Ureter (tissue), 1 donor: ENCODE measurements at places on chromosomes 16 and 17.

DNA sequence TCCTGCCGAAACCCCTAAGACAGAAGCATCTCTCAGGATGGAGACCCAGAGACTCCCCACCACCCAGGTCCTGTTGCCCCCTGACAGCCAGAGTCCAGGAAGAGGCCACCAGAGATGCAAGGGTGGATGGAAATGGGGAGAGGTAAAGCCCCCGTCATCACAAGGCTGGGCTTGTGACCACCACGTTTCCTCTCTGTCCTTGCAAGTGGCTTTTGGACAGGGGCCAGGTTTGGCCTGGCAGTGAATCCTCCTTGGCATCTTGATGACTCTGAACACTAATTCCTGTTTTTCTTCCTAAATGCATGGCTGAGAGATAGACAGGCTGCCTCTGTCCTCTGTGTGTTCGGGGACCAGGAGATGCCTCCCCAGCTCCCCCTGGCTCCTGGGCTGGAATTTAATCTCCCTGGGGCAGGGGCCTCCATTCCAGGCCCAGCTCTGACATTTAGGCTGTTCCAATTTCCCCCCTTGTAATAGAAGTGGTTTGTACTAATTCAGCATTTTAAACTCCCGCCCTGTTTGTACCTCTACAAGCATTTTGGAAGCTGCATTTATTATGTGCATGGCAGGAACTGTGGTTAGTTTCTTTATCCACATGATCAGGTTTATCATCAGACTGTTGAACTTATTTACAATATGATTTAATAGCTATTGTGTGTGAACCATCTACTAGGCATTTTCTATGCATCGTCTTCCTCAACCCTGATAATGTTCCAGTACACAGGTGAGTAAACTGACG is 116.1 kb upstream of the IRX6 start:
- no peak for DNase-seq

- DNase-seq: no peak
Observed at GRCh38 chr17:68693896-68694295, 92.7 kb upstream of the FAM20A start.

GRCh38 chr16:86844695-86845094 is 266.3 kb downstream of the FOXL1 start:
- no peak for DNase-seq

DNA sequence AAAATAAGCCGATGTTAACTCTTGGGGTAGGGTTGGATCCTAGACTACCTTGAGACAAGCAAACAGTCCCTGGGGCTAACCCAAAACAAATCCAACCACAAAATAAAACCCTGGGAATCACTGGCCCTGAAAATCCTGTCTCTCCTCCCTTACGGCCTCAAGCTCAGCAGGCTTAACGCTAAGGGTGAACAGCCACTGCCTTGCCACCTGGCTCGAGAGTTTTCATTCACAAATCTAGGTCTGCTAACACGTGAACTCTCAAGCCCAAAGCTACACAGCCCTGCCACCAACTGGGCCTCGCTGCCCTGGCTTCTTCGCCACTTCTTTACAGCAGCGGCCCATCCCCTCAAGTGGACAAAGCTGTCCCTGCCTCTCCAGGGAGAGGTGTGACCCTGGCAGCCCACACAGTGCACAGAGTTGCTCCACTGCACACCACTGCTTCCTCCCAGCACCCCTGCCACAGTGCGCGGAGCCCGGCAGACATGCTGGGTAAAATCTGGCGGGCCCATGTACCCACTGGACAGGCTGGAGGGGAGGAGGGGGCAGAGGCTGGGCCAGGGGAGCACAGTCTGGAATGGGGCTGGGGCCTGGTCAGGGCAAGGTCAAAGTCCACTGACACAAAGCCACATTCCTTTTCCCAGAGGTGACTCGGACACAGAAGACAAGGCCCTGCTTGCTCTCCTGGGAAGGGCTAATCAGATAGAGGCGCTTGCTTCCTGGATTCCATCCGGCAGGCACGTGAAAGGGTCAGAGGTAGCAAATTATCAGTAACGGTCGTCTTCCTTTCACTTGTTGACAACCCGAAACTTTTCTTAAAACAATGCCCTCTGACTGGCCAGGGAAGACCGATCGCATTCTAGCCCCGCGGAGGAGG is 996 bp downstream of the PCYT2 start:
- DNase-seq: no peak

DNA sequence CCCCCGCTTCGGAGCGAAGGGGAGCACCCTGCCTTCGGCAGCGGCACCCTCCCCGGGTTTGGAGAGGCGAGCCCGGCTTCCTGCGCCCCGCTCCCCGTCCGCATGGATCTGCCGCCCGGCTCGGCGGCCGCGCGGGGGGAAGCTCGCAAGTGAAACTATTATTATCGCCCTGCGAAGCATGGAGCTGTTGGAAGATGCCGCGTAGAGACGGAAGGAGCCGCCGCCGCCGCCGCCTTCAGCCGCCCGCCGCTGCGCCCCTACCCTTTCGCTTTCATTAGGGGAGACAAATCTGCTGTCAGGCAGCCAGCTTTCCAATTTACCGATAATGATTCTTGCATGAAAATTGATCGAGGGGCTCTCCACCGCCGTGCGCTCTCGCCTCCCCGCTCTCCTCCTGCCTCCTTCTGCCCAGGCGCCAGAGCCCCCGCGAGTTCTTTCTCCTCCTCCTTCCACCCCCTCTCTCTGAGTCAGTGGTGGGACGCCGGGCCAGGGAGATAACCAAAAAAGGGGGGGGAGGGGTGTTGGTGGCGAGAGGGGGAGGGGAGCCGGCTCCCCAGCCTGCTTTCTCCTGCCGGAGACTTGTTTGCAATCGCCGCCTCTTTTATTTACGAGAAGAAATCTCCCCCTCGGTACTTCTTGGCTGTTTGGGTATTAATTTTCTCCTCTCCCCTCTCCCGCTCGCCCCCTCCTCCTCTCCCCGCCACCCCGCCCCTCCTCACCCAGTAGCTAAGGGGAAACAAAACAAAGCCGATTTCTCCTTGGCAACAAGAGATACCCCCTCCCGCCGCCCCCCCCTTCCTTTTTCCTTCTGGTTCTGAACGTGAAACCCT is 58.0 kb upstream of the GSE1 start:
- DNase-seq: peak; percentile 75

DNA sequence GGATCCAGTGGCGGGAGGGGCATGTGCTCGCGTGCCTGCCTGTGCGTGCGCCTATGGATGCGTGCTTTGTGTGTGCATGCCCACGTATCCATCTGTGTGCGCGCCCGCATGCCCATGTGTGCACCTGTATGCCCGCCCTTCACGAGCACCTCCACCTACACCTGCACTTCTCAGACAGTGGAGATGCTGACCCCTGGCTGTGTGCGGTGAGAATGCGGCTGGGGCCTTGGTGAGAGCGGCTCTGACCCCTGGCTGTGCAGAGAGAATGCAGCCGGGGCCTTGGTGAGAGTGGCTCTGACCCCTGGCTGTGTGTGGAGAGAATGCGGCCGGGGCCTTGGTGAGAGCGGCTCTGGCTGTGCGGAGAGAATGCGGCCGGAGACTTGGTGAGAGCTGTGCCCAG is 33.9 kb downstream of the AXIN1 start:
- no peak for DNase-seq

- DNase-seq: no peak
Observed at GRCh38 chr16:49158029-49158642, 123.5 kb downstream of the CBLN1 start.

- DNase-seq: no peak
Observed at GRCh38 chr16:49650603-49651002, 205.3 kb downstream of the ZNF423 start.

DNA sequence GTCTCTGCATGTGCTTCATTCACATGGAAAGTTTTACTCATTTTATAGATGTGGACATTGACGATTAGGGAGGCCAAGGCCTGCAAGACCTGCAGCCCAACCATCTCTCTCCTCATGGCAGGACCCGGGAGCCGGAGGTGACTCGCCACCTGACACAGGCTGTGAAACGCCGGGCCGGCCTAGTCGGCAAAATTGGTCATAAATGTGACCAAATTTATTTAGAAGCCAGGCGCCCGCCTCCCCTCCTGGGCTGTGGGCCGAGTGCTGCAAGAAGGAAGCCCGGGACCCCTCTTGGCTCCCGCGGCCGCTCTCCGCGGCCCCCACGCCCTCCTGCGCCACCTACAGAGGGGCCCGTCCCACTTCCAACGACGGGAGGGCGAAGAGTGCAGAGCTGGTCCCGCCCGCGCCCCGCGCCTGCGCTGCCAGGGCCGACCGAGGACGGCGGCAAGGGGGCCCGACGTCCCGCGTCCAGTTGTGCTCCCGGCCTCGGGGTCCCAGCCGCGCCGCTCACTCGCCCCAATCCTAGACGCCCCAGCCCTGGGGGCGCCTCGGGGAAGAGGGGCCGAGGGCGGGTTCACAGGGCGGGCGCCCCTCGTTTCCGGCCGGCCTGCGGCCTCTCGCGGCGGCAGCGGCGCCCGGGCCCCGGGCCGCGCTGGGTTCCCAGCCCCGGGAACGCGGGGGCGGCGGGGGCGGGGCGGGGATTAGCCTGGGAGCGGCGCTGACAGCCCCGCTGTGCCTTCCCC is 47.5 kb downstream of the WNT3 start:
- no peak for DNase-seq

GRCh38 chr16:85519540-85520231 is 93.4 kb upstream of the GSE1 start:
- DNase-seq: no peak

DNA sequence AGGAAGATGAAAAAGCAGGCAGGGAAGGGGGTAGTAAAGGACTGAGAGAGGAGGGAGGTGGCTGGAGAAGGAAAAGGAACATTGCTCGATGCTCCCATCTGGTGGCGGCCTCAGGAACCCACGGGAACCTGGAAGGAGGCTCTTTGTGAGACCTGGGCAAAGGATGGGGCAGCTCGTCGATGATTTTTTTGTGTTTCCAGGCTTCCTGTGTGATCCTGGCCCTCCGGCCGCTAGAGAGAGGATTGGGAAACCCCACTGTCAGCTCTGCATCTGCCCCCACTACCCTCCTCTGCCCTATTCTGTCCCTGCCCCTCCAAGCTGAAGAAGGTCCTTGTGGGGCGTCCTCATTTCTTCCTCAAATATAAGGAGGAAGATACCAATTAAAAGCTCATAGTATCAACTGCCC is 6.6 kb downstream of the WFIKKN2 start:
- DNase-seq: peak; percentile 80

GRCh38 chr16:11780991-11781680 is 15.9 kb downstream of the ZC3H7A start:
- no peak for DNase-seq

DNA sequence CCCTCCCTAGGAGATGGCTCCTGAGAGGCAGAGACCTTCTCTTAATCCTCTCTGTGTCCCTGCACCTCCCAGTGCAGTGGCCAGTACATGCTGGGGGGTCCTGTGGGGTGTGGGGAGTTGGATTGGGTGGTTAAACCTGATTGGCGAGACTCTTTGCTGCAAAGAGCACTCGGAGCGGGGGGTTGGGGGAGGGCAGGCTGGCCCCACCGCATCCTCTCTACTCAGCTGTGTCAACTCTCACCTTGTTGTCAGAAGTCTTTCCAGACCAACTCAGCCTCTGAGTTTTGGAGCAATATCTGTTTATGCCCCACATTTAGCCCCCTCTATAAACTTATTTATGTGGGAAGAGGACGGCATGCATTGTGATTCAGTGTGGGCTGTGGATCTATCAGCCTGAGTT is 40.0 kb downstream of the SMARCE1 start:
- DNase-seq: no peak

DNA sequence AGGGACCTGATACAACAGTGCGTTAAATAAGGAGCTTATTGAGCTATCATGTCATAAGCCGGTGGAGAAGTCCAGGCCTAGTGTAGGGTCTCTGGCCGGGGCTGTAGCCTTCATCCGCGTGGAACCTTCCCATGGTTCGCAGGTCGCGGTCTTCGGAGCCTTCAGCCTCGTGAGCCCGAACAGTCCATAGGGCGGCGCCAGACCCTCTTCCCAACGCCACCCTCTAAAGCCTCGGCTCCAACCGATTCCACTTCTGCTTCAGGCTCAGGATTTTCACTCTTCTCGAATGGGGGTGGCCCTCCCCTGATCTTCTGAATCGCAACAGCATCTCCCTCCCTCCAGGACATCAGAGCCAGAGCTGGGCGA is 10.3 kb upstream of the BRCA1 start:
- no peak for DNase-seq

DNA sequence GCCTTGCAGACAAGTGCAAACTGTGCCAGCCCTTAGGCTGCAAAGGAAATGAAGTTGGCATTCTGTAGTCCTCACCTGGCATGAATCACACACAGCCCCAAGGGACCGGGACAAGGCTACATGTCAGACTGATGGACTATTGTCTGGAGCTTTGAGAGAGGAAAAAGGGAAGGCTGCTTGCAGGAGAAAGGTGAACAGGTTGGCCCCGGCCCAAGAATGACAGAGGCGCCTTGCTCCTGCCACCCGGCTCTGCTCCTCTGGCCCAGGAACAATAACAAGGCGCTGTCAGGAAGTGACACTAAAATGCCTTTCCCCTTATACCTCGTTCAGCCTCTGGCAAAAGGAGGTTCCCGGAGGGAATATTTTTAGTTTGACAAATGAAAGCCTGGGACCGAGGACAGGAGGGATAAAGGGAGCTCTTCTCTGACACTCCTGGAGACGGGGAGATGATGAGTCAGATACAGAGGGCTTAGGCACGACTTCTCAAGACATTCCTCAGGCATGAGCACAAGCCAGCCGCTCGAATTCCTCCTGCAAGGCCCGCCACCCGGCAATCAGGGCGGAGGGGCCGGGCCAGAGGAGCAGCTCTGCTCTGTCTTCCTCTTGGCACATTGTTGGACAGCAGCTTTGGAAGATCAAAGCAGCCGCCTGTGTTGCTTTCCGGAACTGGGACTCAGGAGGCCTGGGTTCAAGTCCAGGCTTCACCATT is 105.8 kb downstream of the NOG start:
- DNase-seq: peak; percentile 76

DNA sequence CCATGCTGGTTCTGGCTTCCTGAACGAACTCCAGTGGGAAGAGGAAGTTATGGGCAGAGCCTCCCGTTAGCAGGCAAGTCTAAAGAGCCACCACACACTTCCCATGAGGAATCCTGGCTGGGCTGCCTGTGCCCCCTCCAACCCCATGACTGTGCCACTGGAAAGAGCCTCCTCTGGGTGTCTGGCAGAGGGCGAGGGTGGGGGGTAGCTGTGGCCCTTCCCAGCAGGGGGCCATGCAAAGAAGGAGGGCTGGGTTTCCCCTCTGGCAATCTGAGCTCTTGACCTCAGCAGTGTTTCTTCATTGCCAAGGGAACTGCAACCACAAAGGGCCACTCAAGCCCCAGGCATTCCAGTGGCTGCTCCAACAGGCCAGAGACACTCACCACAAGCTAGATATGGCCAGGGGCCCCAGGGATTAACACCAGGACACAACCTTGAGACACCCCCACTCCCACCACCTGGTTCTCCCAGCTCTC is 1.7 kb upstream of the RRAD start:
- DNase-seq: no peak

- no peak for DNase-seq
Observed at GRCh38 chr17:28071891-28072606, 29.6 kb downstream of the NLK start.

GRCh38 chr17:51443646-51444045 is 183.3 kb downstream of the UTP18 start:
- no peak for DNase-seq

- no peak for DNase-seq
Observed at GRCh38 chr16:572865-573650, 3.3 kb downstream of the PIGQ start.
